ENCODE measurements at places on chromosomes 4 and X.

- DNase-seq = no peak
These were observed 25.6 kb upstream of the SORBS2 start for GRCh38 chr4:185837415-185838103.

GRCh38 chr4:87078987-87079486, 141.4 kb downstream of the KLHL8 start:
- no peak for DNase-seq

GRCh38 chr4:153611679-153612078, 72.4 kb upstream of the TLR2 start:
- DNase-seq = no peak

DNA sequence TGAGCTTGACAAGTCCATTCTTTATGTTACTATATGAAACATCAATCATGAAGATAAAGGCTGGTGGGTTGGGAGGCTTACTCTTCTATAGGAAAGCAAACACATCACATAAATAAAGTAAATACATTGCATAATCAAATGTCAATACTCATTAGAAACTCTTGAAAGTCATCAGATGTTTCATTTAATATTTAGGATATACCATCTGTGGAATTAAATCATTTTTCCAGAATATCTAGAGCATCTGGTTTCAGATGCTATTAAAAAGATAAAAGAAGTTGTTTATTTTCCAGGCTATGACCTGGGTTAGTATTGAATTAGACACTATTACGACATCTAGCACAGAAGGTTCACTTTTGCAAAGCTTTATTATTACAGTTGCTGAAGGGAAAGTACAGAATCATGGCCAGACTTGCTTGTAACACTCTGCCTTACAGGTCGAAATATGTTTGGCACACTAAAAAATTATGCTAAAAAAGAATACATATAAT, 72.6 kb downstream of the METTL14 start:
- no peak for DNase-seq

- no peak for DNase-seq
These were observed 340.4 kb downstream of the NKX6-1 start for GRCh38 chr4:84158670-84159069.

DNA sequence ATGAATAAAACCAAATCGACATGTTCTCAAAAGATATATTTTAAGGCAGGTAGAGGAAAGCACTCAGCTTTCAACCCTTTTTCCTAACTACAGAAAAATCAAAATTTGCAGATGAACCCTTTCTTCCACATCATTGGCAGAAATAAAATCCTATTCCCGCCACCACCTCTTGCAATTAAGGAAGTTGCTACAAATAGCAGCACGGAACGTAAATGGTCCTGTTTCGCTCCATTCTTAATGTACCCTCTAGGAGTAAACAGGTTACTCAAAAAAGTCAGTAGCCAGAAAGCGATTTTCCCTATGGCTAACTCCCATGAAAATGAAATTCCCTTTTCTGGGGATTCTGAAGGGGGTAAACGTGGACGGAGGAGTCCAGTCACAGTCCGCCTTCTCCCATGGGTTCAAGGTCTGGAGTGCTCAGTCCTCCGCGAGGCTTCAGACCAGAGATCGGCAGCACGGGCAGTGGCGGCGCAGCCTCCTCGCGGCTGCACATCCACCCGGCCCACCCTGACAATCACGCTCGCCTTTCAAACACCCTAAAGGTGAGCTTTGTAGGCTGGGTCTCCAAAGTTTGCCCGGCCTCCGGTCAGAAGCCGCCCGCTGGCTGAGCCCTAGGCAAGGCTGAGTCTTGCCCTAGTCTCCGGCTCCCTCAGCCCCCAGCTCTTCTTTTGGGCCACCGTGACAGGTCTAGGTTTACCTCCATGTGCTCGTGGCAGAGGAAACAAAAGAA, 1.8 kb downstream of the ATP11C start:
- DNase-seq = no peak

DNA sequence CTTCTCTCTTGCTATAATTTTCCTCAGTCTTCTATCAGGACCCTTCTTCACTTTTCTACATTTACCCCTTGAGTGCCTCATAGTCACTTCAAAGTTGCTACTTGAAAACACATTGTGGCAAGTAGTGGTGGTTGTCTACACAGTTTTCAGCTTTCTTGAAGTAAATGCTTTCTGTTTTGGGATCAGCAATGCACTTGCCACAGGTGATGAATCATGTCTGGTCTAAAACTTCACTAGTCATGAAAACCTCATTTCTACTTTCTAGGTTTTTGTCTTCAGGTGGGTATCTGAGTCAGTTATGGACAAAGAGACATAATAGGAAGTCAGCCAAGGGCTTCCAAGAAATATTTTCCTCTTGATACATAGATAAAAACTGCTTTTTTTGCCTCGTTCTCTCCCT, 359.2 kb downstream of the CCSER1 start:
- no peak for DNase-seq

- DNase-seq = no peak
These were observed 53.1 kb downstream of the GAK start for GRCh38 chr4:878796-879728.

Data from smooth muscle cell of the brain vasculature (primary cell).